Stimulated activated CD4-positive, alpha-beta T cell treated with anti-CD3 and anti-CD28 coated beads, Interleukin-4, amount 100 ng/mL, for 4 hours (primary cell): ENCODE measurements at places on chromosomes 13 and 19.

GRCh38 chr13:26956522-26957142 lies 196.0 kb upstream of the GPR12 start:
- DNase-seq: no peak

DNA sequence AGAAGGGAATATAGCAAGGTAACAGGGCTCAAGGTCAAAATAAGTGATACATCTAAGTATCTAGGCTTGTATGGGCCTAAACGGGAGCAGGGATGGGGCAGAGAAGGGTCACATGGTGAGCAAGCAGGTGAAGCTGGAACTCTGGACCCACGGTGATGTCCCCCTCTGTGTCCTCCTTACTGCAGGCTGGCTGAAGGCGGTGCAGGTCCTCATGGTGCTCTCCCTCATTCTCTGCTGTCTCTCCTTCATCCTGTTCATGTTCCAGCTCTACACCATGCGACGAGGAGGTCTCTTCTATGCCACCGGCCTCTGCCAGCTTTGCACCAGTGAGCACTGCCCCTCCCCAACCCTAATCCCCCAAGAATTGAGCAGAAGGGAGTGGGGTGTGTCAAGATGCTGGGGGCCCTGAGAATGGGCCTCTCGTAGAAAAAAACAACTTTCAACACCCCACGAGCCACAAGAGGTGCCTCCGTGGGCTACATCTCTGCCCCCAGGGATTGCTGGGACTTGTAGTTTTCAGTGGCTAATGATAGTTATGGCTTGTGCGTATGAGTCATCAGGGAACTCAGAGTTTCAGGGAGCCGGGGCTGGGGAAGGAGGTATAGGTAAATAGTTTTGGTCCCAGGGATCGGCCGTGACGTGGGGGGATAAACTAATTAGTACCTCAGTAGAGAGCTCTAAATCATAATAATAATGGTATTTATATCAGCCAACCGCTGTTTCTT lies 4.0 kb downstream of the EMP3 start:
- no peak for DNase-seq

- DNase-seq: no peak
Observed at GRCh38 chr13:91302111-91302510, 45.4 kb upstream of the MIR17HG start.

GRCh38 chr19:46014941-46015686 lies 7.7 kb downstream of the PGLYRP1 start:
- peak; percentile 56 for DNase-seq

DNA sequence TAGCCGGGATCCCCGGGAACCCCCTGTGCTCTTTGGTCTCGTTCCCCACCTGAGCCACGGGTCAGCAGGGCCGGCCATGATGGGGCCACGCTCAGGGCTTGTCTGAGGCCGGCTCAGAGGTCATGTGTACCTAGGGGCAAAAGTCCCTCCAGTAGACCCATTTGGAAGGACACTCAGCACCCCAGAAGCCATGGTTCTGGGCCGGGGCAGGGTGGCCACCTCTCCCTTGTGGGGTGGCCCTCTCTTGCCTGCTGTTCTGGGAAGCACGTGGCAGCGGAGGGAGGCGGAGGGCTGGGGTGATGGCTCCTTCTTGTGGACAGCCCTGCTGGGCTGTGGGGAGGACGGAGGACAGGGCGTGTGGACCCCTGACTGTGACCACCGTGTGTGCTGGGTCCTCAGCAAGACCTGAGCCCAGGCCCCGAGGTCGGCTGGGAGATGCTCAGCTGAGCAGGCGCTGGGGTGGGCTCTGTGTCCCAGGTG lies 6.4 kb upstream of the PEAK3 start:
- no peak for DNase-seq

GRCh38 chr13:42174344-42175162 lies 97.4 kb upstream of the AKAP11 start:
- no peak for DNase-seq

GRCh38 chr19:4376028-4376670 lies 24.2 kb downstream of the SH3GL1 start:
- DNase-seq: no peak

GRCh38 chr13:32967584-32968182 lies 48.5 kb upstream of the KL start:
- DNase-seq: no peak

DNA sequence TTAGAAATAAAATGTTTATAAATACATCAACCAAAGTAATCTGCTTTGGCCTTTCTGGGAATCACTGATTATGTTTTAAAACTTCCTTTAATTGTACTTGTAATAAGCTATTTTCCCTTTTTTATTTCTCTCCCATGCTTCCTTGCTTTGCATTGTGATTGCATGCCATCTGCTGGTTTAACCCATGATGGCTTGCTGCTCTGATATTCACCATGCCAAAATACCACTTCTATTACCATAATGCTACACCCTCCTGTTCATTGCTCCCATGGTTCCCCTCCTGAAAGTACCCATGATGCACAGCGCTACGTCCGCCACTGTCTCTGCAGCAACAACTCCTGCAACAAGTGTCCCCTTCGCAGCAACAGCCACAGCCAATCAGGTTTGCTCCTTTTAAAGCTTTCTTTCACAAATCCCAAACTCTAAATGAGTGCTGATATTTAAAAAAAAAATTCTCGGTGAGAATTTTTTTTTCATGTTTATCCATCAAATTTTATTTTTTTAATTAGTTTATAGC lies 67.7 kb upstream of the RAP2A start:
- DNase-seq: no peak

DNA sequence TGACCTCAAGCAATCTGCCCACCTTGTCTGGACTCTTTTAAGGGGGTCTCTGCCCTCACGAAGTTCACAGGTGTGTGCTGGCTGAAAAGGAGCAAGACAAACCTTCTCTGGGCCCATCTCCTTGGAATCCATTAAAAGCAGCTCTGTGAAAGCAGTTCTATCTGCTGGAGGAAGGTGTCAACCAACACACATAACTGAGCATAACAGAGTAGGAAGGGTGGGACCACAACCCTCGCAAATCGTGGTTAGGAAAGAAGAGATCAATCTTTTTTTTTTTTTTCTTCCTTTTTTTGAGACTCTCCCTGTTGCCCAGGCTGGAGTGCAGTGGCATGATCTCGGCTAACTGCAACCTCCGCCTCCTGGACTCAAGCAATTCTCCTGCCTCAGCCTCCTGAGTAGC lies 1.4 kb downstream of the SUGP2 start:
- DNase-seq: no peak

DNA sequence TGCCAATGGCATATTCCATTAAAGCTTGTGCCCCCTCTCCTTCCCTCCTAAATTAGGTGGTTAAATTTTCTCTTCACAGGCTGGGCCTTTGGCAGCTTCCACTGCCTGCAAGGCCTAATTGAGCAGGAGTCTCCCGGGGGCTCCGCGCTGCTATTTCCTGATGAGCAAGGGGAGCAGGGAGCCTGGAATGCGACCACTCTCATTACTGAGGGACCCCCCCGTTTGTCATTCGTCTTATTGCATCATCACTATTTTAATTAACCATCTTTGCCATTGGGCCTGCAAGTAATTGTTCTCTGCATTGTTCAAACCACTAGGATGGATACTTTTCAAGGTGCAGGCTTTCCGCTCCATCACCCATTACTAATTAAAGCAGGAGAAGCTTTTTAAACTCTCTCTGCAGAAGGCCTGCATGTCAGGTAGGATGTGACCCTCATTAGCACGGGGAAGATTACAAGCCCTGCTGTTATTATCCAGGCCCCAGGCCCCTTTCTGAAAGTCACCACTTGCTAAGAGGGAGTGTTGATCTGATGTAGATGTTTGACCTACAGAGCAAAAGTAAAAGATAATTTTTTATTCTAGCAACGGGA lies 142.3 kb downstream of the OXGR1 start:
- no peak for DNase-seq

DNA sequence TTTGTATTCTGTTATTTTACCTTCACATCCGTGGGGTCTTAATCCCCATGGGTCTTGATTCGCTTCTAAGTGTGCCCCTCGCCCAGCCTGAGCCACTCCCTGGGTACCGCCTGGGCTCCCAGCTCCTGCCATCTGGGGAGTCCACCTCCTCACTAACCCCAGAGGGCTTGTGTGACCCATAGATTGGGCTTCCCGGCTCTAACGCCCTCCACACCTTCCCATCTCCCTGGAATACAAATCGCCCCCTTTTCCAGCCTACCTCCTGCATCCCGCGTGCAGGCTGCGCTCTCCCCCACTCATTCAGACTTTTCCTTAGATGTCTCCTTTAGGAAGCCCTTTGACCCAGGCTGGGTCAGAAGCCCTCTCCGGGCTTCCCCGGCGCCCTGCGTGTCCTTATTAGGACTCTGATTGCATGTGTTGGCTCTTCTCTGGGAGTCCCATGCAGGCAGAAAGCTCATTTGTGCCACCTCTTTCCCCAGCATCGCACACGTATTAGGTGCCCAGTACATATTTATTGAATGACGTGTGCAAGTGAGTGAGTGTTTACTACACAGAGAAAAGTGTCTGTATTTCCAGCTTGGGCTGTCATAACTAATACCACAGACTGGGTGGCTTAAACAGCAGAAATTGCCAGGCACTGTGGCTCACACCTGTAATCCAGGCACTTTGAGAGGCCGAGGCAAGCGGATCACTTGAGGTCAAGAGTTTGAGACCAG lies 757 bp downstream of the CCDC124 start:
- DNase-seq: no peak

GRCh38 chr19:51272183-51272810 lies 21.4 kb downstream of the SIGLECL1 start:
- DNase-seq: no peak

DNA sequence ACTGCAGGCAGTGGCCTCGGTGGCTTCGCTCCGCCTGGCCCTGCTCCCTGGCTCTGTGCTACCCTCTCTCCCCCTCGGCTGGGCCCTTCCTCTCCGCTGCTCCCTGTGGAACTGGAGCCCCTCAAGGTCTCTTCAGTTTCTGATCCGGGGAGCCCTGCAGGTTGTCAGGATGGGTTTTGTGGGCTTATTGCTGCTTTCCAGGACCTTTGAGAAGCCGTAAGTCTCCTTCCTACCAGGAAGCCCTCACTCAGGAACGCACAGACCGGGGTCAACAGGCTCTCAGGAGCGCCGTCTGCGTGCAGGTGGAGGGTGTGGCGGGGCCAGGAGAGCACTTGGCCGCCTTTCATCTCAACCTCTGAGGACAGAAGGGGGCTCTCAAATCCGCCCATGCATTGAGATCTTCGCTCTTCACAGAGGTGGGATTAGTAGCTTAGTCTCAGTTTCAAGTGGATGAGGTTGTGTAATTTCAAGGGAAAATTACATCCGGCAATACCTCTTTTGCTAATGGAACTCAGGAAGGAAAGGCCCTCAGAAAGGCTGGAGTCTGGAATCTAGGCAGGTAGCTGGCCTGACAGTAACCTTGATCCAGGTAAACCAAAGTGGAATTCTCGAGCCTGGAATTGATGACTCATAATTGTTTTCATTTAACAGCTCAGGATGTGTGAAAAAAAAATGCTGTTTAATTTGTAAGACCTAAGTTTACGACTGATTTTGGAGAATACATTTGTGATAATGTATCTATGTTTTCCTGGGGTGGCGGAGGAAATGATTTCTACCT lies 102.0 kb downstream of the ATP11A start:
- no peak for DNase-seq

- DNase-seq: no peak
Observed at GRCh38 chr13:106989876-106990275, 421.9 kb upstream of the ARGLU1 start.

DNA sequence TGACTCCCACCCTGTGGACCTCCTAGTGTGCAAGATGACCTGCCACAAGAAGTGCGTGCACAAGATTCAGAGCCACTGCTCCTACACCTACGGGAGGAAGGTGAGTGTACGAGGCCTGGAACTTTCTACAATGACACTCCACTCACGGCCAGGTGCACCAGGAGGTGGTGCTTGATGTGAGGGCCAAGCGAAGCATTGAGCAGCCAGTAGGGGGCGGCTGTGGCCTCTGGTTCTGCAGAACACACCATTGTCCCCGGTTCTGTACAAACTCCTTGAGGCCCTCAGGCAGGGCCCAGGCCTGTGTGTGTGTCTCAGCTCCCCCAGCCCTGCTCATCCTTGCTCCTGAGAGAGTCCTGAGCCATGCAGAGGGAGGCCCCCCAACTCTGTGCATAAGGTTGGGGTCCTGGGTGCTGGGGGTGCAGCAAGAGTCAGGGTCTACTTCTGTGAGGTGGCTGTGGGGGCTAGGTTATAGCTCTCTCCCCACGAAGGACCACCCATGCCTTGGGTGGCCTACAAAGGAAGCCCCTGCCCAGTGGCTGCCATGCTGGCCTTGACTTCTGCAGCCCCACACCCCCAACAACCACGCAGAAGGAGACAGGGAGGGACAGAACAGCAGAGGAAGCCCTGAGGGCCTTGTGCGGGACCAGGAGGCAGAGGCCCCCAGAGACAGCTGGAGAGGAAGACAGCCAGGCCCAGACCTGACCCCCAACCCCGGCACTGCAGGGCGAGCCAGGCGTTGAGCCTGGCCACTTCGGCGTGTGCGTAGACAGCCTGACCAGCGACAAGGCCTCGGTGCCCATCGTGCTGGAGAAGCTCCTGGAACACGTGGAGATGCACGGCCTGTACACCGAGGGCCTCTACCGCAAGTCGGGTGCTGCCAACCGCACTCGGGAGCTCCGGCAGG lies 9.7 kb upstream of the USE1 start:
- peak; percentile 60 for DNase-seq

DNA sequence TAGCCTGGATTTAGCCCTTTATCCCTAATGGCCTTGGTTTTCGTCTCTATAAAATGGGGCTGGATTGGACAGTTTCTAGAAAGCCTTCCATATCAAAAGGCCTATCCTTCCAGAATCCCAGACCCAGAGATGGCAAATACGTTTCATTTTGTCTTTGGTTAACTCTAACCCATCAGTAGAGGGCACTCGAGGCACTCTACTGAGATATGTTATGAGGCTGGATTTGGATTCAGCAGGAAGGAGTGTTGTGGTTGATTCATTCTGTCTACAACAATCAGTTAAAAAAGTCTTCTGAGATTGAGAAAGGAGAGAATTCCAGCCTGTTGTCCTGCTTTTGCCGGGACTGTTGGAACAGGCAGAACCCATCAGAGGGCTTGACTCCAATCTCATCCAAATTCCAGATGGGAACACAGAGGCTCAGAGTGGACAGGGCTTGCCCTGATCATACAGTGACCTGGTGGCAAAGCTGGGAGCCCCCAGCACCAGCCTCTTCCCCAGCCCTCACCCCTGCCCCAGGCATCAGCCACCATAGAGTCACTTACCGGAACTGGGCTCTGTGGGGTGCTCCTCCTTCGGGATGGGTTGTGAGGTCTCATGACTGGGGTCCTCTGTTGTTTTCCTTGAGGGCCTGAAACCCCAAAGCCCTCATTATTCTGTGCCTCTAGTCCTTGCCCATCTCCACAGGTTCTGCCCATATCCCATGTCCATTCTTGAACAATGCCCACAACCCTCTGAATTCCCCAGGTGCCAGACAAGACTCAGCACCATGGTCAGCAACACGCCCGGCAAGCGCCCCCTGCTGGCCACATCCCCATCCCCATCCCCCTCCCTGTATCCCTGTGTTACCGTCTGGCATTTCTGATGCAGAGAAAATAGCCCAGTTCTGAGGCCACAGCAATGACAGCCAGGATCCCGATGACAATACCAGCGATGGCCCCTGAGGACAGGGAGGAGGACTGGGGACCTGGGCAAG lies 12.3 kb upstream of the ZNF180 start:
- peak; percentile 8 for DNase-seq

GRCh38 chr19:45878043-45878794 lies 7.7 kb downstream of the IRF2BP1 start:
- DNase-seq: no peak
